A172 (cell line): ENCODE measurements at places on chromosomes 7 and 10. TPM values are rescaled to one million over a fixed set of nuclear protein-coding genes. Genes with fewer than 3 reads are reported as not detected.

HOXA11 gene
- 1.2 TPM in 2 replicates for total RNA-seq

CCNJ gene
- total RNA-seq = 9.3 and 9.4 TPM in 2 replicates

PLAC9 gene
- total RNA-seq = 0.21 TPM in 1 of 2 replicates, not detected in the other

MIOS gene
- total RNA-seq = 49.7 and 87.1 TPM in 2 replicates

PLA2G12B gene
- total RNA-seq = not detected in 2 replicates

IKZF5 gene
- total RNA-seq = 0.84 and 1.6 TPM in 2 replicates

STRIP2 gene
- total RNA-seq = 4.2 and 6.3 TPM in 2 replicates

DGKI gene
- total RNA-seq = 0.29 and 1.1 TPM in 2 replicates

GRCh38 chr10:28796606-28797512 lies 119.5 kb downstream of the BAMBI start:
- DNase-seq = peak; percentile 58

- DNase-seq = no peak
Observed at GRCh38 chr10:47158116-47159071, 141.6 kb upstream of the GDF10 start.

GRCh38 chr10:117610321-117610720 lies 67.8 kb downstream of the EMX2 start:
- no peak for DNase-seq

DNA sequence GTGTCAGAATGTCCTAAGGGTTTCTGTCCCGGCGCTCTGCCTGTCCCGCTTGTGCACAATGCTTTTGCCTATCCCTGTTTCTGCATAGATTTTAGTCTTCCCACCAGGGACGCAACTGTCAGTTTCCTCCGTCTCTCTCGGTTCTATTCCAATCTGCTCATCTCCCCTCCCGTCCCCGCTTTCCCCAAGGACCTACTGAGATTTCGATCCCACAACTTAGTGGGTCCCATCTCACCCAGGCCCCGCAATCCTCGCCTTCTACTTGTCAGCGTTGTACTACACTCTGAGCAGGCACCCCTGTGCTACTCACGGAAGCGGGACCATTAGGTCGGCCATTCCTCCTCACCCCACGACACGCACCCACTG lies 519 bp upstream of the ZNF655 start:
- no peak for DNase-seq

DNA sequence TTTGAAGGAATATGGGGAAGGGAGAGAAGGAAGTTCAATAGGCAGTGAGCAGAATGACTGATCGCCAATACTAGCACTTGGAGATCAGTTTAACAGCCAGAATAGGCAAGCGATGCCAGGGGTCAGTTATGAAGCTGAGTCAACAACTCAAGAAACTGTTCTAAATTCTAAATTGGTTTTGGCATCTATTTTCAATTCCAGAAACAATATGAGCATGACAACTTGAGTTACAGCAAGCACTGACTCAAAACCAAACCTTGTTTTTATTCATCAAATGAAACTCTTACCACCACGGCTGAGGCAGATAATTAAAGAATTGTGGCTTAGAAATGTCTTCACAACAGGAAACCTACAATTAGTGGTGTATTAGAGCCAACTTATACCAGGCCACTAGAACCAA lies 180.5 kb upstream of the ASAH2 start:
- DNase-seq = peak; percentile 47

DNA sequence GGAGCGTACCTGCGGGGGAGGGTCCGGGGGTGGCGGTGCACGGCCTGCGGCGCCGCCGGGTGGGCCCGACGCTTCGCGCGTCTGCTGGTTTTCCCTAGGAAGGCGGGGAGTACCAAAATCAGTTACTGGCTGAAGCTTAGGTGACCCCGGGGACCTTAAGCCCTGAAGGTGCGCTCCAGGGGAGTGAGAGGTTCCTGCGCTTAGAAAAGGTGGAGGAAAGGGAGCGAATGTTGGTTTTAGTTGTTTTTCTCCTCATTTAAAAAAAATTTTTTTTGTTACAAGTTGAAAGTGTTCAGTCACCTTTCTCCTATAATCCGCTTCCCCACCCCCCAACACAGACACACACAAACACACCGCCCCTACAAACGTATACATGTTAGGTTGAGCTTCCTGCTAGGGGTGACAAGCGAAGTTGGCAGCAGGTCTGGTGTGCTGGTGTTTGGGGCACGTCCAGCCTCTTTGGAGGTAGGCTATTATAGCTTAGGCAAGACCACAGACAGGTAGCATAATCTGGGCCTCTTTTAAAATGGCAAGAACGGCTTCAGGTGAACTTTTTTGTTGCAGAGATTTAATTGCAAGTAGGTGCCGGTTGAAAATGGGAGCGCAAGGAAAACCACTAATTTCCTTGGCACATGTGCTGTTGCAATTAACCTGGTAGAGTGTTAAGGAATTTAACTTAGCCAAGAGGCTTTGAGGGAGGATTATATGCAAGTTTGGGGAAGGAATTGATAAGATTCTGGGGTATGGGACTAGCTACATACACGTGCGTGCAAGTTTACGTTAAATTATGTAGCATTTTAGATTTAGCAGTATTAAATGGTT lies 945 bp downstream of the ADD3 start:
- DNase-seq = peak; percentile 17

- DNase-seq = peak; percentile 19
Observed at GRCh38 chr10:119602241-119603095, 5.7 kb upstream of the TIAL1 start.

GRCh38 chr7:13910805-13911551 lies 78.5 kb downstream of the ETV1 start:
- no peak for DNase-seq

DNA sequence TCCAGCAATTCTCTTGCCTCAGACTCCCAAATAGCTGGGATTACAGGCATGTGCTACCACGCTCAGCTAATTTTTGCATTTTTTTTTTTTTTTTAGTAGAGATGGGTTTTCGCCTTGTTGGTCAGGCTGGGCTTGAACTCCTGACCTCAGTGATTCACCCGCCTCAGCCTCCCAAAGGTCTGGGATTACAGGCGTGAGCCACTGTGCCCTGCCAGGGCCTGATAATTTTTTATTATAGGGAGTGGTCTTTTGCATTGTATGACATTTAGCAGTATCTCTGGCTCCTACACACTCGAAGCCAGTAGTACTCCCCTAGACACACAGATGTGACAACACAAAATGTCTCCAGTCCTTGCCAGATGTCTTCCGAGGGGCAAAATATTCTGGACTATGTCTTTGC lies 124.0 kb downstream of the DKK1 start:
- DNase-seq = no peak

GRCh38 chr10:114403541-114404161 lies 651 bp downstream of the AFAP1L2 start:
- no peak for DNase-seq

- DNase-seq = peak; percentile 77
Observed at GRCh38 chr7:78326189-78326588, 527.6 kb downstream of the PHTF2 start.

GRCh38 chr7:24052572-24053260 lies 231.3 kb upstream of the NPY start:
- peak; percentile 99 for DNase-seq
